ENCODE measurements at places on chromosomes 16 and 17.

DNA sequence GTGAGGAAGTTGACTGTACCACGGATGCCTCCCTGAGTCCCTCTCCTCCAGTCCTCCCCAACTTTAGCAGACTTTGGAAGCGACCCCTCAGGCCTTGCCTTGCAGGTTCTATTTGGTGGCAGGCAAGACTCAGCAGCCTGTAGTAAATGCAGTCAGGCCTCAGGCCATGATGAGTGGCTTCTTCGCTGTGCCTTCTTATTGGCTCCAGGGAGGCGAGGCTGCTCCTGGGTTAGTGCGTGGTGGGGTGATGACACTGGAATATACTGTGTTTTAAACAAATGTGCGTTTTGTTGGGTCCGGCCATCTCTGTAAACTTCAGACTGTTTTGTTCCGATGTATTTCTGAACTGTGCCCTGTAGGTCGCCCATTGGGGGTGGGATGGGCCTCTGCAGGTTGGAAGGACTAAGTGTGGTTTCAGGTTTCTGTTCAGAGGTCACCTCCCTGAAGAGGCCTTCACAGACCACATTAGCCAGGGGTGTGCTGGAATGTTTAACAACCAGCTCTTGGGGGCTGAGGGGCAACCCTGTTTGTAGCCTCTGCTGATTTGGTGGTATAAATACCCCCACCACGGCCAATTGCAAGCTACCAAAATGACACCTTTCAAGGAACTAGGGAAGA is 62.5 kb downstream of the CYLD start:
- no peak for DNase-seq

GRCh38 chr17:73315471-73315870 is 3.7 kb upstream of the CDC42EP4 start:
- no peak for DNase-seq

DNA sequence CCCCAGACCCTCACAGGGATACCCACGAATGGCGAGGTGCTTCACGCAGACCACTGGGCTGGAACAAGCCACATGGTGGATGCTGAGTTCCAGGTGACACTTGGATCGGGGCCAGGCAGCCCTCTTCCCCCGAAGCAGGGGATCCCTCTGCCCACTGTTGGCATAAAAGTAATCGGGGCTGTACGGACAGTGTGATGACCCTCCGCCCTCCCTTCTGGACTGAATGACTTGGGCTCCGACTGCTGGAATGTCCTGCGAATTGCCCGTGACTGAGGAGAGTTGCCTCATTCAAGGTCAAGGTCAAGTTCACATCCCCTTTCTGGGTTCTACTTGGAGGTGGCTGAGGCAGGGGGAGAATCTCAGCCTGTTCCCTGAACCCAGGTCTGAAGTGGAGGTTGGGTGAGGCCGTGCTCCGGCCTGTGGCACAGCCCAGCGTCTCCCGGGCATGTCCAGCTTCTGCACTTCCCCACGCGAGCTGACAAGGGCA is 28.5 kb upstream of the CREBBP start:
- no peak for DNase-seq

- no peak for DNase-seq
Observed at GRCh38 chr17:41049110-41049509, 2.0 kb upstream of the KRTAP2-1 start.

DNA sequence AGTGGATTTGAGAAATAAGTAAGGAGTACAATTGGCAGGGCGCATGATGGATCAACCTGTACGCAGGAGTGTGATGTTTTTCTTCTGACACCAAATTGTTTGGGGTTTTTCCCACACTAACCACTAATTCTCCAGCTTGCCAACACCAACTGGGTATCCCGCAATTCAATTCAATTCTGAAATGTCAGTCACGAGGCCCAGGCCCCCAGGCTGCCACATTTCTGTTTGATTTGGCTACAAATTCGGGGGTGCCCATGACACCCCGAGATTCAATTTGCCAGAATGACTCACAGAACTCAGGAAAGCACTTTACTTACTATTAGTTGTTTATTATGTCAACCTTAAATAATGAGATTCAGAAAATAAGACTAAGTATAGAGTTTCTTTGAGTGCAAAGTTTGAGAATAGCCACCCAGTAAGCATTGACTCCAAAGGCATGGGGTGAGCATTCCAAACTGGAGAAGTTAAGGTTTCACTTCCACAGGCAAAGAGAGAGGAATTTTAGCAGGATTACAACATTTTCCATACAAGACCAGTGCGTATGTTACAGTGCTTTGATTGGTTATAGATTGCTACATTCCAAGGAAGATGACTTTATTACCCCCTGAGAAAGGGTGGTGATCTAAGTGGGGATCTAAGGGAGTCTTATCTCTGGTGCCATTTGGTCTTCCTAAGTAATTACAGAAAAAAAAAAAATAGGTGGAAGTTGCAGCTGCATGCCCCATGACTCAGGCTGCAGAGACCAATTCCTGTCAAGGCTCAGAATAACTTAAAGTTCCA is 11.5 kb downstream of the SLC46A1 start:
- no peak for DNase-seq

DNA sequence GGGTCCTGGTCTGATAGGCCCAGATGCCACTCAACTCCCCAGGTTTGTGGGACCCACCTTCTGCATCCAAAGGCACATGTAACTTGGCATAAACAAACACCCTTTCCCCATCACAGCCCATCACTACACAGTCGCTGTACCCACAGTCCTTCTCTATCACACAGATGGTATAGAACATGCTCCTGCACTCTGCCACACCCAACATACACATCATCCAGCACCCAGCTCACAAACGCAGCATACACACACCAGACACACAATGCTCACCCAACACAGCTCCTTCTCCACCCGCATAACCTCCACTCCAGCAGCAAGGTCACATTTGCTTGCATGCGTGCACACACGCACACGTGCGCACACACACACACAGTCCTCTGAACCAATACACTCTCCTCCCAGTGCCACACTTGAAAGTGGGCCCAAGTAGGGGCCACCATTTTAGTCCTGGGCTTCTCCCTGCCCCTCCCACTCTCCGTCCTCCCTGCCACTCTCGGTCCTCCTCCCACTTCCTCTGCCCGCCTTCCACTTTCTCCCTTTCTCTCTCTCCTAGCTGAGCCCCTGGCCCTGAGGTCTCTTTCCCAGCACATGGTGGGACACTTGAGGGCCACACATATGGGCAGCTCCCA is 8.5 kb upstream of the TMEM92 start:
- DNase-seq, result no peak

All from bone marrow (tissue), 2 donors.